Mucosa of descending colon (tissue), 3 donors: ENCODE measurements at places on chromosomes 12 and 14.

GRCh38 chr12:123237646-123238329, 4.6 kb downstream of the MTRFR start:
- no peak for DNase-seq

- no peak for DNase-seq
Measured at GRCh38 chr14:55712491-55712890, 132.5 kb downstream of the KTN1 start.

DNA sequence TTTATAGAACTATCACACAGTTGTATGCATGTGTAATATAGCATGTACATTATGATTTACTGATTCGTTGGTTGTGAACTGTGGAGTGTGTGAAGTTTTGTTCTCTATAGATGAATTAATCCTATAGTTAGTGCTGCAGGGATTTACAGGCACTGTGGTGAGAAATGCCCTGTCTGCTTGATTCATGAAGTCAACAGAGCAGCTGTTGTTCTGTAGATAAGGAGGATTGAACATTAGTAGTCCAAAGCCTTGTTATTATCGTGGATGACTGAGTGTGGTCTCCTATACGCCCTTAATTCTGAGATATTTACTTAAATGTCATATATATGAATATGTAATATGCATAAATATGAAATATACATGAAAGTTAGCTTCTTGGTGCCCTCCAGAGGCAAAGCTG, 98.3 kb downstream of the DNAH10 start:
- no peak for DNase-seq

DNA sequence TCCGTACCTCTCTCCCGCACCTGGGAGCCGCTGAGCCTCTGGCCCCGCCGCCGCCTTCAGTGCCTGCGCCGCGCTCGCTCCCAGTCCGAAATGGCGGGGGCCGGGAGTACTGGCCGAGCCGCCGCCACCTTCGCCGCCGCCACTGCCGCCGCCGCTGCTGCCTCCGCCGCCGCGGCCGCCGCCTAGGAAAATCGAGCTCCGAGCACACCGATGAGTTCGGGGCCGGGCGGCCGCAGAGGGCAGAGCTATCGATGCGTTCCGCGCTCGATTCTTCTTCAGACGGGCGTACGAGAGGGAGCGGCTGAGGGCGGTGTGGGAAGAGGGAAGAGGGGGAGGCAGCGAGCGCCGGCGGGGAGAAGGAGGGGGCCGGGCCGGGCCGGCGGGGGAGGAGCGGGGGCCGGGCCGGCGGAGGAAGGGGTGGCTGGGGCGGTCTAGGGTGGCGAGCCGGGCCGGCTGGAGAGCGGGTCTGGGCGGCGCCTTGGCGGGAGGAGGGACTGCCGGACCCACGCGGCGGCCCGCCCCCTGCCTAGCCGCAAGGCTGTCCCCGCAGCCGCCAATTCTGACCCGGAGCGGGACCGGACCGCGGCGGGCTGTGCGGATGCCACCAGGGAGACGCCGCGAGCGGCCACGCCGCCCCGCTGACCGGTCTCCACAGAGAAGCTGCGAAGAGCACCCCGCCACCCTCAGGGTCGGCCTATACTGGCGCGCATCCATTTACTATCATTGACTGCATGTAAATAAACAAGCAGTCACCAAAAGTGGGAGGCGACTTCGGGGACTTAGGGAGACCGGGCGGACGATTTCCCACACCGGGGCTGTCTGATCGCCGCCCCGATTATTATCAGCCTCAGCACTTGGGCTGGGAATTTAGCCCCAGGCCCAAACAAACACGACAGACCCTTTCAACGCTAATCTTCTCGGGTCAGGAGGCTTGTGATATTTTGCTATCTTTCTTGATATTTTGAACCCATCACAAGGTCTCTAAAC, at the start of gene KRAS:
TSS of gene KRAS (minus strand) at position 186 of the 987 bp plus-strand sequence.
- peak; percentile 97 for DNase-seq

DNA sequence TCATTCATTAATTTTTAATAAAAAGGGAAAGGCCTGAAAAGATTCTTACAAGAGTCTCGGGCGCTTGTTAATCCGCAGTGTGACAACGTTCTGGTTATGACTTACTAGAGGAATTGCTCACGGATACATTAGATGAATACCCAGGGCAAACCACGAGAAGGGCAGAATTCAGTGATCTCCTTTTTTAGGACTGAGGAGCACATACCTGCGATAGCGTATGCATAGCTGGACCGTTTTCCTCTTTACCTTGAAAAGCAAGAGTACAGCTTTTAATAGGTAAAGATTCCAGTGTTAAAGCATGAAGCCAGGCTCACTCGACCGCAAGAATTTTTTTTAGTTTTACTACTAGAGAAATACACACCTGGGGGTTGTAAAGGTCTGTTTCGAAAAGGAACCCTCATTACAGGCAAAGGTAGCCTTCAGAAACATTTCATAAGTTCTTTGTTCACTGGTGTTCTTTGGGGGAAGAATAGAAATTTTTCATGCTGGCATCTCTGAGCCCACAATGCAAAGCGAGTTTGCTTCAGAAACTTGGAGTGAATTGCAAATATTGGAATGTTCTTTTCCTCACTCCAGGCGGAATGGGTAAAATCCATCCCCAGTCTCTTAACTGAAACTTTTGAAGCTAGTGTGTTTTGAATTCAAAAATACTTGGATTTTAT, 953 bp downstream of the MAPK1IP1L start:
- DNase-seq = no peak

GRCh38 chr14:90191154-90191553, 65.2 kb upstream of the PSMC1 start:
- DNase-seq = peak; percentile 25
